ENCODE measurements at places on chromosomes 7 and 10.
A peak's percentile ranks its signal among the peaks of the same experiment; 100 is the strongest.

DNA sequence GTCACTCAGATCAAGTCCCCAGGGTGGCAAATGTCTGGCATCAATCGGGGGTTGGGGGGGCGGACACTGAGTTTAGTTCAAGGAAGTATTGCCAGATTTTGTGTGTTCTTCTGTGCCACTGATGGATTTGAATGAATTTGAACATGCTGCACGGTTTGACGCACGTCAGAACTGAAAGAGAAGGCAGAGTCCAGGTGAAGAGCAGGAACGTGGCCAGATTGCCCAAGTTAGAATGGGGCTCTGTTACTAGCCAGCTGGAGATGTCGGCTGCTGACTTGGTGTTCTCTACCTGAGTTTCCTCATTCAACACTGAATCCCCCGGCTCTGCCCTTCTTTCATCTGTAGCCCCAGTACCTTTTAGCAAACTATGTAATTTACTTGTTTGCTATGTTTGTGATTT is 180.2 kb downstream of the PRKCQ start:
- no peak for DNase-seq

- no peak for DNase-seq
These were observed 1.5 kb upstream of the SFMBT2 start for GRCh38 chr10:7412237-7412927.

DNA sequence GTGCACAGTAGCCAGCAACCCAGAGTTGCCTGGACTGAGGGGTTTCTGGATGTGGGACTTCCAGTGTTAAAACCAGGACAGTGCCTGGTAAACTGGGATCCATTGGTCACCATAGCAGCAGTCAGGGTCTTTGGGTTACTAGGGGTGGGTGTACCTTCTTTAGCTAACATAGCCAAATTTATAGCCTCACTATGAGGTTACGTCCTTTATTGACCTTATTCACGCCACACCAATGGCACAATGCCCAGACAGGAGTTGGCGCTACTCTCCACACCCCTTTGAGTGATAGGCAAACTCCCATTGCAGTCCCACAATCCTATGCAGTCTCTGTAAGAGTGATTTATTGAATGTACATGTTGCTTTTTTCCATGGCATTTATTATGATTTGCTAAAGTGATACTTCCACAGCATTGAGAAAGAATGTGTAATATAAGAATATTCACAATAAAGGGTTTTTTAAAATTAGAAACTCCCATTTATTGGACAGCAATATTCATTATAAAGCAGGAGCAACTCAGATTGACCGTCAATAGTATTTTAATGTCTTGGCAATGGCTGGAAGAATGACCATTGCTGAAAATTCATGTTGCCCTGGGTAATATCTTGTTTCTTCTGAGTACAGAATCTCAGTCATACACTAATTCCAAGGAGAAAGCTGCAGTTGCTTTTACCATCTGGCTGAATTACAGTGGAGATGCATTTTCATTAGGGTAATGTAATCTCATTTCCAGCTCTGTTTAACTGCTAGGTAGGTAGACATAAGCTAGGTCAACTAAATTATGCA is 26.1 kb downstream of the IFIT5 start:
- DNase-seq = no peak

GRCh38 chr10:90269699-90270098 is 568.3 kb downstream of the KIF20B start:
- no peak for DNase-seq

DNA sequence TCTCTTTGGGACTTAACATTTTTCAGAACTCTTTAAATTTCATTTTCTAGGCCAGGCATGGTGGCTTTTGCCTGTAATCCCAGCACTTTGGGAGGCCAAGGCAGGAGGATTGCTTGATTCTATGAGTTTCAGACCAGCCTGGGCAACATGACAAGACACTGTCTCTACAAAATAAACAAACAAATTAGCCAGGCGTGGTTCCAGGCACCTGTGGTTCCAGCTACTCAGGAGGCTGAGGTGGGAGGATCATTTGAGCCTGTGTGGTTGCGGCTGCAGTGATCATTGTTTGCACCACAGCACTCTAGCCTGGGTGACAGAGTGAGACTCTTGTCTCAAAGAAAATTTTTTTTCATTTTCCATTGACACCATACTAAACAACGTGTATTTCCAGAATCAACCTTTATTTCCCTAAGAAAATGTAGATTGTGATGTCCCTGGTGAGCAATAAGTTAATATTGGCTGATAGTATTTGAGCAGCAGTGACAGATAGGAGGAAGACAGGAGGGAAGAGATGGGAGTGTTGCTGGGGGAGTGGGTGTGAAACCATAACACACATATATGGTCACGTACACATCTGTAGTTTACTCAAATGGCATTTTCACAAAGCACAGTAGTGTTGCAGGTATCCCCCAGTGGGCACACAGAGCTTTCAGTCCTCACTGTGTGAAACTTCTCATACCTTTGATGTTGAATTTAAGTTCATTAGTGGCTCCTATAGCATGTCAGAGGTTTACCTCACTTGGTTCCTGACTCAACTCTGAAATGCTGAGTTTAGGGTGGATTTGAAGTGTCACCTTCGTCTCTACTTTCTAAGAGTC is 205.6 kb downstream of the AUTS2 start:
- no peak for DNase-seq

- DNase-seq = no peak
These were observed 3.9 kb upstream of the CUEDC2 start for GRCh38 chr10:102436312-102436711.

- no peak for DNase-seq
These were observed 79.7 kb upstream of the KCNIP2 start for GRCh38 chr10:101923256-101923655.

- no peak for DNase-seq
These were observed 98.7 kb downstream of the RALA start for GRCh38 chr7:39721919-39722597.

DNA sequence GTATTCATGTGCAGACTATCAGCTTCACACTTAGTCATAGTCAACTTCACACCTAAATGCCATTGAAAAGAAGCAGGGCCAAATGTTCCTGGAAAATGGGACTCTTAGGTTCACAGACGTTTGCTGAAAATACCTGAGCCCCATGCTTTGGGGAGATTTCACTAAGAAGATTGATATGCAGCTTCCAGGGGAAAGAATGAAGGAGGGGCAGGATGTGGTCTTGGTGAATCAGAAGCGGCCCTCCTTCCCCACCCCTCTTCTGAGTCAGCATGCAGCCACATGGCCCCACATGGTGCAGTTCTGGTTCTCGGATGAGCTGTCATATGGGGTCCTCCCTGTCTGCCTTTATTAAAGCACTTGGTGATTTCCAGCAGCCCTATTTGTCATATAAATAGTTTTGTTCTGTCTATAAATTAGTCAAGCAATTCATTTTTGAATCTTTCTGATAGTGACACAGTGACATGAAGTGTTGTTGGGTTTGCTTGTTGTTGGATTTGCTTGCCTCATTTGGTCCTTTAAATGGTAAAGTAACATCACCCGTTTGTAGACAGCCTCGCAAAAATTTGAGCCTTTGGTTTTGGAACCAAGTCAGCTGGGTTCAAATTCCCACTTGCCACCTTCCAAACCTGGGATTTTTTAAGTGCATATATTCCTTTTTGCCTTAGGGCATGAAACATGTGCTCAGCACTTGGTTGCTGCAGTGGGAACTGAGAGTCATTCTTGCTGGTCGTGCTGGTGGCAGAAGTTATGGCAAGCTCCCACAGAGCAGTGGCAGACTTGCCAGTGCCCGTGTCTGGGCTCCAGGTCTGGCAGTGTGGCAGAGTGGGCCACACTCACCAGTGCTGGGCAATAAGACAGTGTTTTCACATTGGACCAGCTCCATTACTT is 68.1 kb upstream of the CDK6 start:
- DNase-seq = peak; percentile 47

- DNase-seq = no peak
These were observed at the start of gene PPP1R3C for GRCh38 chr10:91632671-91633550. Gene PPP1R3C (minus strand): TSS chr10:91633071. CDS start chr10:91632969, 102 bp downstream.

GRCh38 chr10:94149702-94150101 is 156.0 kb downstream of the PLCE1 start:
- no peak for DNase-seq

DNA sequence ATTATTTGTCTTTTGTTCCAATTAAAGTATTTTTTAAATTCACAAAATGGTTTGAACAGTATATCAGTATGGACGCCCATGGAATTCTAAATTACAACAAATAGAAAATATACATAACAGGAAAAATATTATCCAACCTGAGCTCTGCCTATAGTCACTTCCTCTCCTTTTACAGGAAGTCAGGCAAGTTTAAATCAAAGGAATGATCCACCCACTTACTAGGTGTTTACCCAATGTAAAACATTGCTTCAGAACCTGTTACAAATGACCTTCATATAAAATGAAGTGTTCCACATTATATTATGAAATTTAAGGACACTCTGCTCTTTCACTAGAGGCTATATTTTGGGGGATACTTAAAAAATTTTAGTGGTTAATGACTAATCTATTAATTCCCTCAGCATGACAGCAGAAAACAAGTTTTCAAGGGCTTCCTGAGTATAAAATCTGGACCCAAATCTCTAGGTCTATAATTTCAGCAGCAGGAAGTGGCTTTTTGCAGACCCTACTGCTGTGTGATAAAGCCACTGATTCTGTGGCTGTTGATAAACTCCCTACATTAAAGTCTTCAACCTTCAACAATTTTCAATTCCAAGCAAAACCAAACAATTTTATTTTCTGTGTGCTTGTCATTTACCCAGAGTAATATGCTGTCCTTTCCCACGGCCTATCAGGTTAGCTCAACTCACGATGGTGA is 722.6 kb downstream of the GATA3 start:
- DNase-seq = no peak

GRCh38 chr7:1856161-1856887 is 186.2 kb downstream of the ELFN1 start:
- no peak for DNase-seq

- DNase-seq = peak; percentile 9
These were observed 13.6 kb upstream of the SVIL start for GRCh38 chr10:29648114-29648982.

DNA sequence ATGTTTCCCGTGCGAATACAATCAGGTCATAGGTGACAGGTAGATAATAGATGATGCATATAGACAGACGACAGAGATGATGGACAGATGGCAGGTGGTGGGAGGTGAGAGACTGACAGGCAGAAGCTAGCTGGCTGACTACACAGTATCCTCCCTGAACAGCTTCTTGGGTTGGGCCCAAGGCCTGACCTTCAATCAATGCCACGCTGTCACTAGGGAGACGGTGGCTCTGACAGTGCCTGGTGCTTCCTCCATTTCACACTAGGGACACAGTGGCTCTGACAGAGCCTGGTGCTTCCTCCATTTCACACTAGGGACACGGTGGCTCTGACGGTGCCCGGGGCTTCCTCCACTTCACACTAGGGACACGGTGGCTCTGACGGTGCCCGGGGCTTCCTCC is 200.1 kb downstream of the DIP2C start:
- DNase-seq = no peak

DNA sequence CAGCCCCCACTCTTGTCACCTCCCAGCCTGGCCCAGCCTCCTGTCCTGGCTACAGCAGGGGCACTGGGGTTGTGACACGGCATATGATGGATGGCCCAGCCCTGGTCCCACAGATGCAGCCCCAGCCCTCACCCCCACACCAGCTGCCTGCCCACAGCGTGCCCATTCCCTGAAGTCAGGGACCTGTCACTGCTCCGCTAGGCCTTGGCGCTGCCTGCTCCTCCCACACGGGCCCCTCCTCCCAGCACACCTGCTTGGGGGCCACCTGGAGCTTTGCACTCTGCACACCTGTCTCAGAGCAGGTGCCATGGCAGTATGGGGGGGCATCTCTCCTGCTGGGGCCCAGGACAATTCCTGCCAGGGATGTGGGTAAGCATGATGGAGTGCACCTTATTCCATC is 3.5 kb downstream of the GCK start:
- DNase-seq = no peak

DNA sequence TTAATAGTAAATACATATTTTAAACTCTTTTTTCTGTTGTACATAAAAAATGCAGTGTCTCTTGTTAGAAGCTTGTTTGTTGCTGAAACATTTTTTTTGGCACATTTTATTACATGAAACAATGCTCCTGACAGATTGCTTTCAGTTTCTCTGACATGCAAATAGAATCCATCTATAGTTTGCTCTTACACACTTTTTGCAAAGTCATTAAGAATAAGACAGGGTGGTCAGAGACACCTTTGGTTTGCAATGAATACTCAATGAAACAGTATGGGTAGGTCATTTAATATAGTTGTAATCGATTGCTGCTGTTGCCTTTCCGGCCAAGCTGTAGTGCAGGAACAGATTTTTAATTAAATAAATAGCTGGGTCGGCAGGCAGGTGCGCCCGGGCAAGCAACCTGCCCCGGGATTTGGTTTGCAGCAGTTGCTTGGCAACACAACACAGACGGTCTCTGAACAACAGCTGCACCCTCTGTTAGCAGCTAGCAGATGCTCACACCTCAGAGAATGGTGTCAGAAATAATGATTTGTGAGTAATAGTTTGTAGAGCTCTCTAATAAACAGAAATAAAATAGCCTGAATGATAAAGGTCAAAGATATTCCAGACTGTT is 115.7 kb upstream of the CACNA2D1 start:
- DNase-seq = no peak

GRCh38 chr7:149459201-149459539 is 1.7 kb downstream of the ZNF777 start:
- no peak for DNase-seq

- no peak for DNase-seq
These were observed 32.9 kb upstream of the ANKRD2 start for GRCh38 chr10:97539523-97540200.

GRCh38 chr7:80088705-80089104 is 45.9 kb upstream of the GNAI1 start:
- no peak for DNase-seq

DNA sequence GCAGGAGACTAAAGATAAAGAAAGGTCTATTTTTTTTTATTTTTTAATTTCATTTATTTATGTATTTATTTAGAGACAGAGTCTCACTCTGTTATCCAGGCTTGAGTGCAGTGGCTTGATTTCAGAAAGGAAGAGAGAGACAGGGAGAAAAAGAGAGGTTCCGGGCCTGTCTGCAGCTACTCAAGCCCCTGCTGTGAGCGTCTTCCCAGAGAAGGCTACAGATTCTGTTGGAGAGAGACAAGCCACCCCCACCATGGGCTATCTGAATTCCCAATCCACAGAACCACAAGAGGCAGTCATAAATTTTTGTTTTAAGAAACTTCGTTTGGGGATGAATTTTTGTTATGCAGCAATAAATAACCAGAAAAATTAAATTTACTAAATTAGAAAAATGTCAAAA is 68.1 kb downstream of the CALN1 start:
- no peak for DNase-seq

- no peak for DNase-seq
These were observed 313.8 kb downstream of the FRMD4A start for GRCh38 chr10:14016931-14017333.

- no peak for DNase-seq
These were observed 62.7 kb downstream of the USP6NL start for GRCh38 chr10:11548768-11549099.

GRCh38 chr7:150451833-150452461 is 1.5 kb downstream of the GIMAP8 start:
- no peak for DNase-seq

DNA sequence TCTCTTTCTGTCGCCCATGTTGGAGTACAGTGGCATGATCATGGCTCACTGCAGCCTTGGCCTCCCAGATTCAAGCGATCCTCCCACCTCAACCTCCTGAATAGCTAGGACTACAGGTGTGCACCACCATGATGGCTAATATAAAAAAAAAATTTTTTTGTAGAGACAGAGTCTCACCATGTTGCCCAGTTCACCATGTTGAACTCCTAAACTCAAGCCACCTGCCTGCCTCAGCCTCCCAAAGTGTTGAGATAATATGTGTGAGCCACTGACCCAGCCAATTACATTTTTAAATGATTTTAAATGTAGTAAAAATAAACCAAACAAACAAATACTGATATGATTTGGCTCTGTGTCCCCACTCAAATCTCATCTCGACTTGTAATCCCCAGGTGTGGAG is 101.7 kb upstream of the LEP start:
- no peak for DNase-seq
